Stimulated activated CD8-positive, alpha-beta memory T cell treated with anti-CD3 and anti-CD28 coated beads, Interleukin-4, amount 100 ng/mL, for 1 hour (primary cell): ENCODE measurements at places on chromosomes 16 and 17.

- no peak for DNase-seq
Measured at GRCh38 chr16:28883221-28883996, 5.1 kb downstream of the ATP2A1 start.

GRCh38 chr17:62807812-62808575 lies at the start of gene MARCHF10:
Gene MARCHF10, minus strand, starts transcription at chr17:62808314. Its CDS starts 6,579 bp downstream, at chr17:62801735.
- no peak for DNase-seq

DNA sequence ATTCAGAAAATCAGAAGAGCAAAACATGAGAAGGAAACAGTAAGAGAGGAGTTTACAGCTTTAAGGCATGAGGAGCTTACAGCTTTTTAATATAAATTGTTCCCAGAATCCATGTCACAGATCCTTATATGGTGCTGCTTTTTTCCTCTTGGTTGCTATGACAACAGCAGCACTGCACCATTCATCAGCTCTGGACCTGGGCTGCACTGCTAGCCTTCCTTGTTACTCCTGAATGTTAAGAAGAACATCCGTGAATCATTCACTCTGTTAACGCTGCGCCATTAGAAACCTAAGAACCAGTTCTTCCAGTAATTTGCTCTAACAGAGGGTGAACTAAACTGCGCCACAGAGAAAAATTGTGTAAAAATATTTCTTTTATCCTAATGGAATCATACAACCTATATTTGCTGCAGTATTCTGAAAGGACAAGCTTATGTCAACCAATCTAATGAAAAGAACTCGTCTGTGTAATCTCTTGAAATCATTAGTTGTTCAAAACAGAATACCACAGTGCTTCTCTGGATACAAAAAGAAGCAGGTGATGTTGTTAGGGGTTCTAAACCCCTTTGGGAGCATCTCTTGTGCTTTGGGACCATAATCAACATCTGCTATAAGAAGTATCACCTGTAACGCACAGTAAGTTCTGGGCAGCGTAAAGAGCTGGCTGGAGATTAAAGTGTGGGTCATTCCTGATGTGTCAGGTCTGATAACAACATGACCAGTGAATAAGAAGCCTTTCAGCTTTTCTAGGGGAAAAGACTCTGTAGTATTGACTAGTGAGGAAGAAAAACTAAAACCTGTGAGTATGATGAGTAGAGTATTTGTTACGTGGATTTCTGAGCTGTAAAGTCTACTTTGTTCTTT lies 151.2 kb downstream of the TANC2 start:
- no peak for DNase-seq

- no peak for DNase-seq
Measured at GRCh38 chr16:3118846-3119245, 6.5 kb downstream of the ZNF205 start.

DNA sequence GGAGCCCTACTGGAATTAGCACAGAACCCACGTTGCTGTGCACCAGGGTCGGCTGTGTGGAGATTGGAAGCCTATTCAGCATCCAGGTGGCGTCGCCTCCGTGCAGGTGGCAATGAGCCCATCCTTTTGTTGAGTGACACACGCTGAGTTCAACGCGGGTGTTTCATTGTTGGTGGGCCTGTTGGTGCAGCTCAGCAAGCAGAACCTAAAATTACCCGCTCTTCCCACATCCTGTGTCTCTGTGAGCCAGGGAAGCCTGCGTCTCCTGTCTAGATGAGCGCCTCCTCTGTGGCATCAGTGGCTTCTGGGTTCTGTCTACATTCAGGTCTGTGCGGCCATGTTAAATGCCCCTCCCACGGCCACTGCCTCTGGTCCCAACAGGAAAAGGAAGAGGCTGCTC lies 14.5 kb downstream of the CD2BP2 start:
- no peak for DNase-seq

DNA sequence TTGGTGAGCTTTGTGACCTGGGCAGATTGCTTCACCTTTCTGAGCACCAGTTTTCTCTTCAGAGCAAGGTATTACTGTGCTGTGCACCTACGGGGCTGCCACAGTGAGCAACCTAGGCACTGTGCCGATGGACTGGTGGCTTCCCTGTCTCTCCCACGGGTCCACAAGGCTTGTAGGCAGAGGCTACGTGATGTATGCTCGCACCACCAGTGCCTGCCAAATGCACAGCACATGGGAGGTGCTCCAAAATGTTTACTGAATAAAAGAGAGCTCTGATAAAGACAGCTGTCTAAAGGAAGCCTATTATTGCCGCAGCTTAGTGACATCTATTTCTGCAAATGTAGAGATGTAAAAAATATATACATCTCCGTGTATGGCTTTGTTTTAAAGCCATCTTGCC lies 139.2 kb downstream of the CDK5R1 start:
- DNase-seq: no peak

GRCh38 chr17:41521574-41522261 lies 3.0 kb upstream of the KRT15 start:
- DNase-seq: no peak

GRCh38 chr17:77909816-77910215 lies 48.7 kb upstream of the TNRC6C start:
- no peak for DNase-seq

DNA sequence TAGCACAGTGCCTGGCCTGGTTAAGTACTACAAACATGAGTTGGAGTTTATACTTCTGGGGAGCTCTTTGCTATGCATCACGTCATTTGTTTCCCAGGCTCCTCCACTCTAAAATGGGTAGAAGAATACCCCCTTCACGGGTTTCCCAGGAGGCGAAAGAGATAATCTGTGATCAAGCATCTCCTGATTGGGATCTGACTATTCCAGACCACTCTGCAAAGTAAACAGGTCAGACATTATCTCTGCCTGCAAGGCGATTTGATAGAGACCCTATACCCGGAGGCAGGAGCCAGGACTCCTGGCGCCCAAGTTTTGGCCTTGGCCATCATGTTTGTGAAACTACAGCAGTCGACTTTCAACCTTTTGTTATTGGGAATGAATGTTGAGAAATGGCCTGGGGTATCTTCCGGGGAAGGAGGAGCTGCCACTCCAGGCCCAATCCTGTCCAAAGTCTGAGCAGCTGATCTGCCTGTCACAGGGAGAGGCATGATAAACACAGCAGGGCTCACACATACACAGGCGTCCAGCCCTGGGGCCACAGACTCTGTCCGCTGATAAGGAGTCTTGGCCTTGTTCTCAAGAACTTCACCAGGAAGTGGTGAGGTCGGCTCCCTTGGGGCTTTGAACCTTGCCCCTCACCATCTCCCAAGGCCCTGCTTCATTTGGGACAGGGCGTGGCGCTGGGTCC lies 199.9 kb downstream of the MAF start:
- DNase-seq: no peak

DNA sequence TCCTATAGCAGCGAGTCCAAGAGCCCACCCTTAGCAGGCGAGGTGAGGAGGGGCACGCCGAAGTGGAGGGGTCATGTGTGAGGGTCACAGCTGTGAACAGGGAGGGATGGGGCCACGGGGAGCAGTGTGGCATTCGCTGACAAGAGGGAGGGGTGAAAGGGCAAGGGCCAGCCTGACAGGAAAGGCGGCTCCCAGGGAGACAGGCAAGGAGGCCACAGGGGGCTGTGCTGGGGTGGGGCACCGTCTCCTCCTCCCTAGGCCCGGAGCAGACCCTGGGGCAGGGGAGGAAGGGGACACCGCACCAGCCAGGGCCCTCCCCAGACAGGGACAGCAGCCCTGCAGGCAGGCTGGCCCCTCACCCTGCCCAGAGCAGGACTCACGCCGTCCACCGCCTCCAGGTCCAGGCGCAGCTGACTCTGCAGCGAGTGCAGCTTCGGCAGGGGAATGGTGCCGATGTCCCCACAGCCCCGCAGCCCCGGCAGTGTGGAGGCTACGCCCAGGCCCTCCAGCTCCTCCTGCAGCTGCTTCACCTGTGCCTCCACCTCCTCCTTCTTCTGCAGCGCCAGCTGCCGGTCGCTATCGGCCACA lies 15.1 kb downstream of the GNPTG start:
- DNase-seq: no peak

DNA sequence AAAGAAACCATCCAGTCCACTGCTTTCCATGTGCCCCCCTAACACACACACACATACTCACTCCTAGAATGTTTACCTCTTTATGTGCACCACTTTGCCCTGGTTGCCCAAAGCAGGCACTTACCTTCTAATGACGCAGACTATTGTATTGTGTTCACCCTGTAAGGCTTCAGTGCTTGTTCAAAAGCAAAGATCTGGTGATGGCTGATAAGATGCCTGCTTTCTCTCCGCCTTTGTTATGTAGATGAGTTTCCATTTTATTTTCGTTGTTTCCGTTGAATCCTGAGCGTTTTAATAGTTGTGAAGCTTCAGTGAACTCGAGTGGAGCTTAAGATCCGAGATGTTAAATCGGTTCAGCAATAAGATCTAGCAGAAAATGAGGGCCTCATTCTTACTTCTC lies 452.7 kb downstream of the TMEM114 start:
- DNase-seq: no peak

GRCh38 chr16:81243942-81244341 lies 5.5 kb downstream of the BCO1 start:
- no peak for DNase-seq

DNA sequence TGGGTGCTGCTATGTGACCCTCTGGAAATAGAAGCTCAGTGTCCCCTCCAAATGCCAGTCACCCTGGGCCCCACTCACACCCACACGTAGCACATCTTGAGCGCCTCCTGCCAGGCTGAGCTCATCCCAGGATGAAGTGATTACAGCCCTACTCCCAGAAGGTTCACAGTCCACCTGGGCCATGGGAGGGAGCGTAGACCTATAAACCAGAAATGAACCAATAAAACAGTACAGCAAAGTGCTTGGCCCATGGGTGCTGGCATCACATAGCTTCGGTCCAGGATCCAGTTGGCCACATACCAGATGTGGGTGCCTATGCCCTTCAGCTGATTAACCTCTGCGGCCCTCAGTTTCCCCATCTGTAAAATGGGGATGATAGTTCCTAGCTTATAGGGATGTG lies 2.2 kb upstream of the BICDL2 start:
- DNase-seq: no peak

DNA sequence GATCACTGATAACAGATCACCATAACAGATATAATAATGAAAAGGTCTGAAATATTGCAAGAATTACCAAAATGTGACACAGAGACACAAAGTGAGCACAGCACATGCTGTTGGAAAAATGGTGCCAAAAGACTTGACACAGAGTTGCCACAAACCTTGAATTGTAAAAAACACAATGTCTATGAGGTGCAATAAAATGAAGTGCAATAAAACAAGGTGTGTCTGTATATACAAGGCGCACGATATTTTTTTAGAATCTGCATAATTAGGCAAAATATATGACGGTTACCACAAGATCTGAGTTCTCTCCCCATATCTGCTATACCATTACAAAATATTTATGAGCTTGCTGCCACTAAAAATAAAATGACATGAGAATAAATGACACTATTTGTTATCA lies 171.9 kb upstream of the AXIN2 start:
- no peak for DNase-seq

- DNase-seq: no peak
Measured at GRCh38 chr16:48367441-48368049, 17.7 kb downstream of the SIAH1 start.

- DNase-seq: no peak
Measured at GRCh38 chr17:34895383-34895782, 65.9 kb downstream of the CCT6B start.

- no peak for DNase-seq
Measured at GRCh38 chr16:8959921-8960787, 3.6 kb downstream of the USP7 start.

- no peak for DNase-seq
Measured at GRCh38 chr17:47305302-47305923, 18.3 kb upstream of the EFCAB13 start.

DNA sequence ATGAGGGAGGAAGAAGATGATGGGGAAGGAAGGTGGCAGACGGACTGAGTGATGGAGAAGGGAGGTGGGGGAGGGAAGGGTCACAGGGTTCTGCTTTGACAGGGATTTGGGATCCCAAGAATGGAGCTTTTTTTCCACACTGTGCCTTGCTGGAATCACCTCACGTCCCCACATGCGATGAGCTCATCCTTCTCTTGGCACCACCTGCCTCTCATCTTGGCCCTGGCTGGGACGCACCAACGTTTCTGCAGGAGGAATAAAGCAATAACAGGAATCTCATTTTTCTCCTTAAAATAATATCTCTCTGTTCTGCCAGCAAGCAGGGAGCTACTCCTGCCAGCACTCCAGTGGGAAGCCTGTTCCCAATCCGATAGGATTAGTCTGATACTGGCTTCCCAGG lies 47.8 kb downstream of the MEOX1 start:
- DNase-seq: no peak

GRCh38 chr17:65265276-65265675 lies 128.1 kb downstream of the RGS9 start:
- no peak for DNase-seq

DNA sequence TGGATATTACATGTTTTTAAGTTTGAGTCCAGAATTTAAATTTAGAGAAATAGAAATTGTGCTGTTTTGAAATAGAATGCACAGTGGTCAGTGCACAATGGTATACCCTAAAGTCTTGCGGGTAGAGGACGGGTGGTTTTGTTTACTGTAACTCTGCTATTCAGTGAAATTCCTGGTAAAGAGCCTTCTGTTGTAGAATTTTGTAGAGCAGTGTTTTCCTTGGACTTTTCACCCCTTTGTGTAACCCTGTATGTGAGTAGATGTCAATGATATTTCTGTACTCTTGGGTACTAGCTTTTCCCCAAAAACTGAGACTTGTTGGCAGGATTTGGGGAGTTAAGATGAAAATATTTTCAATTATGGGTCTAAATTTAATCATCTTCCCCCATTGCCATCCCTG lies 19.5 kb downstream of the IST1 start:
- no peak for DNase-seq

- DNase-seq: no peak
Measured at GRCh38 chr16:1535391-1536291, 2.2 kb downstream of the TMEM204 start.

DNA sequence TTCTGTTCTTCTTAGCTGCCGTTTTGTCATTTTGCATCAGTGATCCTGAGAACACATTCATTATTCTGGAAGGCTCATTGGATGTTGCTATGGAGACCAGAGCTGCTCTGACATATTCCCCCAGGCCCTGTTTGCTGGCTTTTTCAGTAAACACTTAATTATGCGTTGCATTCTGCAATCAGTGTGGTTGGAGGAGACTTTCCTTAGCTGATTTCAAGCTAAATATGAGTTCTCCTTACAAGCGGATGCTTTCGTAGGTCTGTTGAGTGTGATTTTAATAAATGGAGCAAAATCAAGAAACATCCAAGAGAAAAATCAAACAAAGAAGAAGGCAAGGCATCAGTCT lies 38.2 kb upstream of the NUDT7 start:
- DNase-seq: no peak

DNA sequence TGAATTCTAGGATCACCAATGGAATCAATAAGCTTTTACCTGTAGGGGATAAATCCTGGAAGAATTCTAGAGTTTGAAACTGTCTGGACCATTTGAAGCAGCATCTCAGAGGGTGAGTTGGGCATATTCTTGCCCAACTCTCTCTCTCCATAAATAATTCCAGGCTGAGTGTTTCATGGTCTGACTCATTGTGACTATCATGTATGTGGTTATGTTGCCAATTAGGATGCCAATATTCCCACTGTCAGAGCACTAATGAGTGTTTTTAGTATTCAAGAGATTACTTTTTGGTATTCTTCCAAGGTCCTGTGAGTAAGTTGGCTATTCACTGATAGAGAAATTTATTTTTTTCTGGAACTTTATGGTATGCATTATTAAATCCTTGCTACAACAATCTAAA lies 456.9 kb downstream of the TOX3 start:
- no peak for DNase-seq
